ENCODE measurements at places on chromosomes 3 and 15.

- no peak for DNase-seq
Measured at GRCh38 chr15:80992441-80992840, 2.8 kb upstream of the MESD start.

- DNase-seq, result no peak
Measured at GRCh38 chr3:156535162-156535627, 19.7 kb downstream of the SSR3 start.

DNA sequence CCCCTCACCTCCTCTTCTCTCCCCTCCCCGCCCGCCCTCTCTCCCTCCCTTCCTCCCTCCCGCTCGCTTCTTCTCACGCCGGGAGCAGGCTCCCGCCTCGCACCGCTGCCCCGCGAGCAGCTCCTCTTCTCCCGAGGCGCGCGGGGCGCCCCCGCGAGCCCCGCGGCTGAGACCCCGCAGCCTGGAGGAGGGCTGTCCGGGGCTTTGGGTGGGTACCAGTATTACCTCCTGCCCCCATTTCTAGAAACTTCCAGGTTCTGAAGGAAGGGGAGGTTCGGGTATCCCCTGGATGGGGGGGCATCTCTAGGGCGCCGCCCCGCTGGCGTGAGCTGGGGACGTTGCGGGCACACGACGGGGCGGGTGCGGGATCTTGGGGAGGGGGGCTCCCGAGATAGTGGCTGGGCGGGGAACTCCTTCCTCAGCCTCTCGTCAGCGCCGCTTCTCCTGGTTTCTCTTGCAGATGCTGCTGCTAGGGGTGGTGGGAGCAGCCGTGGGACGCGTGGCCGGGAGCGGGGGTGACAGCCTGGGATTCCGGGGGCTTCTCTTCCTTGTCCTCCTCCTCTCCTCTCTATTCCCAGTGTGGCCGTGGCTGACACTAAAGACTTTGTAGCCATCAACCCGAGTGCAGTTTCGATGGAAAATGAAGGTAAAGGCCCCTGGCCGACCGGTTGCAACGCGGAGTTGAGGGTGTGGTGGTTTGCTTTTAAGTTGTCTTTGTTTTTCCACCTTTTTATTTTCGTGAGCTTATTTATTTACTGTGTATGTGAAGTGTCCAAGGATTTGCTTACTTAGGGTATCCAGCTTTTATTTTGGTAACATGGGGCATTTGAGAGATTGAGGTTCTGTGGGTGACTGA, 474 bp downstream of the ATP2C1 start:
- peak; percentile 23 for DNase-seq

GRCh38 chr3:146322216-146322817, 71.4 kb upstream of the PLSCR4 start:
- DNase-seq, result no peak

DNA sequence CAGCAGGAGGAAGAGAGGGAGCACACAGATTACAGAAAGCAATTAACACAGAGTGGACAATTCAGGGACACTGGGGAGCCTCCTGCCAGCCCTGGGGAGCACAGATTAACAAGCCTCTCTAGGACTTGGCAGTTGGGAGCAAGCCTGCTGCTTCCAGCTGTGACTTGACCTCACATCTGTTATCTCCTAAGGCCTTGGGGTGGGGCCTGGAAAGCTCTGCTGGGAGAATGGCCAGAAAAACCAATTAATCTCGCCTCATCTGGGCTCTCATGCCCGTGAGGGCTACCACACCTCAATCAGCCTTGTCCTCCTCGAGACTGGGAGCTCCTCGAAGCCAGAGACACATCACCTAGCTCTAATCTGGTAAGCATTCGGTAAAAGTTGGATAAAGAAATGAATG, 39.1 kb downstream of the SEMA5B start:
- no peak for DNase-seq
